ENCODE measurements at places on chromosomes 13 and 19. TPM values are rescaled to one million over a fixed set of nuclear protein-coding genes. Genes with fewer than 3 reads are reported as not detected.

DNA sequence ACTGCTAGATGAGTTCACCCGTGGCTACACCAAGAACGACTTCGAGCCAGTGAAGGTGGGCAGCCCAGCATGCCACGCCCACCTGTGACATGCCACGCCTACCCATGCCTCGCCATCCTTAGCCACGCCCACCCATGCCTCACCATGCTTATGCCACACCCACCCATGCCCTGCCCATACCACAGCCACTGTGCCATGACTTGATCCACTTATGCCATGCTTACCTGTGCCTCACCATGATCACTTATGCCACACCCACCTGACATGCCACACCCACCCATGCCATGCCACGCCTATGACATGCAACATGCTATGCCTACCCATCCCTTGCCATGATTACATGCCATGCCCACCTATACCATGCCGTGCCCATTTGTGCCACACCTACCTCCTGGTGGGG lies 12.9 kb upstream of the USE1 start:
- no peak for DNase-seq
- H3K4me1 ChIP-seq, result no peaks in the 10 kb centered on the region
- no peak overlapping the region for H3K4me3 ChIP-seq
- H3K36me3 ChIP-seq, result peaks cover 52% of the 10 kb centered on the region
- no peak overlapping the region for H3K27ac ChIP-seq

DNA sequence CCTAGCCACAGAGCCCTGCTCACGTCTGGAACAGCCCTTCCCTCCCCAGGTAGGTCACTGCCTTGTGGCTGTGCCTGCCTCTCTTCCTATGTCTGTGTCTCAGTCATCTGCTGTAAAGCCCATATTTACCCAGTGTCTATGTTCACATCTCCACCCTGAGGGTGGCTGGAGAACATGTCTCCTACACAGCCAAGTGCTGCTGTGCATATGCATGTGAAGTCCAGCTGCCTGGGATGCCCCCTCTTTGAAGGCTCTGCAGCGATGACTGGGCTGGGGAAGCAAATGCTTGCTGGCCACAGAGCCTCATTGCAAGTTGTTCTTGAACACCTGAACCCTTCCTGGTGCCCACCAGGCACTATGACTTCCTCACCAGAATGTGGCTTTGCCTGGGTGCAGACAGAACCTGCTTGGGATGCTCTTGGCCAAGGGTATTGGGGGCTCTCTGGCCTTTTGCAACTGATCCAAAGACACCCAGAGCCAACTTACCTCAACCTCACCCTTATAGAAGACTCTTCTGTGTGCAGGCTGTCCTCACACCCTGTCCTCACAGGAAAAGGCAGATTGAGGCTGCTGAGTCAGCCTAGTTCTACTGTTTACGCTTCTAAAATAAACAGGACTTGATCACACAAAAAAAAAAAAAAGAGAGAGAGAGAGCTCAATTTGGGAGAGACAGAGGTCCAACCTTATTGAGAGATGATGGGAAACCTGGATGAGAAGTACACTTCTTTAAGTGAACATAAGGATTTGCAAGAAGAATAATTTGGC lies 26.5 kb downstream of the MRPL57 start:
- no peaks in the 10 kb centered on the region for H3K27me3 ChIP-seq
- DNase-seq, result no peak
- no peaks in the 10 kb centered on the region for H3K36me3 ChIP-seq
- no peak overlapping the region for H3K4me3 ChIP-seq

DNA sequence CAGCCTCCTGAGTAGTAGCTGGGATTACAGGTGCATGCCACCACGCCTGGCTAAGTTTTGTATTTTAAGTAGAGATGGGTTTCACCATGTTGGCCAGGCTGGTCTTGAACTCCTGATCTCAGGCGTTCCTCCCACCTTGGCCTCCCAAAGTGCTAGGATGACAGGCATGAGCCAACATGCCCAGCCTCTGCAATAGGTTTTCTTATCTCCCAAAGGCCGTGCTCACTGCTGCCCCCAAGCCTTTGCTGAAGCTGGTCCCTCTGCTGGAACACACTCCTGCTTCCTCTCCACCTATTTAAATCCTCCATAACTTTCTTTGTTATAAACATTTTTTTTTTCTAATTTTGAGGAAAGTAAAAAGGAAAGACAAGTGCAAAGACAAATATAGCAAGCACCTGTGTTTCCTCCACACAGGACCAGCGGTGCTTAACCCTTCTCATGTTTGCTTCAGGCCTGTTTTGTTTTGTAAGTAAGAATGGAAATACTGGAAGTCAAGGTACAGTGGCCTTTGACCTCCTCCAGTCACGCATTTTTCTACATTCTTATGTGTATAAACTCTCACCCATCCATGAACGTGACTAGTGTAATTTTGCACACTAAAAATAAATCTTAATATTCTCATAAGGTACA lies 14.5 kb upstream of the TNFAIP8L1 start:
- H3K27ac ChIP-seq, result no peak overlapping the region
- no peaks in the 10 kb centered on the region for H3K4me1 ChIP-seq
- no peaks in the 10 kb centered on the region for H3K27me3 ChIP-seq
- DNase-seq, result no peak

GRCh38 chr19:17060802-17061201 lies 14.4 kb downstream of the HAUS8 start:
- no peak for DNase-seq
- H3K36me3 ChIP-seq, result peaks cover 28% of the 10 kb centered on the region
- no peaks in the 10 kb centered on the region for H3K27me3 ChIP-seq
- no peak overlapping the region for H3K27ac ChIP-seq

The ZNF565 gene
- total RNA-seq, result 5.0 TPM
